ENCODE measurements at places on chromosomes 4 and X.

GRCh38 chr4:33494150-33494549 lies 2750.2 kb downstream of the ARAP2 start:
- DNase-seq = no peak

GRCh38 chrX:101550751-101551379 lies 518 bp downstream of the ARMCX1 start:
- DNase-seq = peak; percentile 66

GRCh38 chrX:15564981-15565579 lies 35.7 kb downstream of the ACE2 start:
- DNase-seq = peak; percentile 68

DNA sequence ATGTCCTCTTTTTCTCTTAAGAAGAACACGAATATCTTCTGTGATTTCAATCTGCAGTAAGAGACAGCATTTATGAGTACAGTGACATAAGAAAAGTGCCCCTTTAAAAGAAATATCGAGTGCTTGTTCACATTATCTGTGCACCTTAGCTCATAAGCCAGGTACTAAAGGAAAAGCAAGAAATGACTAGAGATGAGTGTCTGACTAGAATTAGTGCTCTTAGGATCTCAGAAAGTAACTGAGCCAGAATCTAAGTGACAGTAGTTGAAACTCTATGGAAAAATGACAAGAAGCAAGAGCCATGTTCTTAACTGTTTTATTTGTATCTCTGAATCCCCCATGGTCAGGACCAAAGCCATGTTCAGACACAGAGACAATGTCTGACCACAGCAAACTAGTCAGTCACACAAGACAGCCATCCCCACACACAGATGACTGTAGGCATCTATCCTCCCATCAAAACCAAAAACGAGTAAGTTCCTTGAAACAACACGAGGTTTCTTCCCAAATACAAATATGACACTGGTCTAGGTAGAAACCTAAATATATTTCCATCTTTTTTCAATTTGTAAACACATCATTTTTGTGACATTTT lies 36.8 kb downstream of the ACSL4 start:
- DNase-seq = no peak

- DNase-seq = no peak
Measured at GRCh38 chrX:13689741-13690211, 848 bp downstream of the RAB9A start.

GRCh38 chrX:123330229-123330942 lies 146.3 kb downstream of the GRIA3 start:
- no peak for DNase-seq

DNA sequence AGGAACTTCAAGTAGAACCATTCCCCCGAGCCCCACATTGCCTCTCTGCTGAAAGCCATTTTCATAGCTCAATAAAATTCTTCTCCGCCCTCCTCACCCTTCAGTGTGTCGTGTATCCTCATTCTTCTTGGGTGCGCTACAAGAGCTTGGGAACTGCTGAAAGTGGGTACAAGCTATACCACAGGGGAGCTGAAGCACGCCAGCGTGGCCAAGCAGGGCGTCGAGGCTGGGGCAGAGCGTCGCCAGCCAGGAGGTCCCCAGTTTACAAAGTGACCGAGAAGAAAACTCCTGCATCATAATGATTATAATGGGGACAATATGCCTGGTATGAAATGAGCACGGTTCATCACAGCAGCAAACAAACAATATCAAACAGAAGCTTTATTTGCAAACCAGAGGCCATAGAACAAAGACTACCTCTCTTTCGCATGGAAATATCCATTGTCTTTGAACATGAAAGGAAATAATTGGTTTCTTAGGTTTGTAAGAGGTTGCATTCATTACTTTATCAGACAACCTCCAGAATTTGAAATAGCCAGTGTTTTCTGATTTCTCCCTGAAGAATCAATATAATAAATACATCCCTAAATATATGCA lies 34.3 kb downstream of the RELL1 start:
- DNase-seq = no peak

- DNase-seq = no peak
Measured at GRCh38 chrX:10076765-10077164, 80.0 kb upstream of the CLCN4 start.

GRCh38 chr4:112069110-112069509 lies 76.1 kb upstream of the FAM241A start:
- DNase-seq = no peak

GRCh38 chr4:145788755-145789154 lies 108.8 kb downstream of the C4orf51 start:
- no peak for DNase-seq

DNA sequence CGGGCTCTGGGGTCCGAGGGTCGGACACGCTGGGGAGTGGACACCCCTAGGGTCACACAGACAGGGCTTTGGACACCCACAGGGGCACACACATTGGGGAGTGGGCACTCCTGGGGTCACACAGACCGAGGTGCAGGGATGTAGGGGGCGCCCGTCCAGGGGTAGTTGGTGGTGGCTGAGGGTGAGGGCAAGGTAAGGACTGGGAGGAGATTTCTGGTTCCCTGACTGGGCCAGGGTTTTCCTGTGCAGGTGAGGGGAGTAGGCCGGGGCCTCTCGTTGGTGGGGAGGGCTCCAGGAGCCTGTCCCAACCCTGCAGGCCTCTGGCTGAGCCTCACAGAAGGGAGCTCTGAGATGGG lies 21.9 kb upstream of the WDR45 start:
- no peak for DNase-seq

DNA sequence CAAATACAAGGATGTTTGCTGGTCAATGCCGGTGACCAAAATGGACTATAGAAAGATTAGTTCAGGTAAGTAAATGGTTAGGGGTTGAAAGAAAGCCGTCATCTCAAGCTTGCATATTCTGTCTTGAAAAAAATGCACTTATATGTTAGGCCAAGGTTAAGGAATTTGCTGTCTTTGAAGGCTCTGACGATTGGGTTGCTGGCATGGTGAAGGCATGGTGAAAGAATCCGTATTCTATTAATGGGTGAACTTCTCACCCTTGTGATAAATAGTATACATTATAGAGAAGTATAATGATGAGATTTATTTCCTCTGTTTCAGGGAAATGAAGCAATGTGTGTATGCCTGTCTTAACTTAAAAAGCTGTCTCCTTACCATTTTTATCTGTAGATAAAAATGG lies 132.6 kb downstream of the ADGRL3 start:
- DNase-seq = no peak
